Esophagus squamous epithelium (tissue), 5 donors: ENCODE measurements at places on chromosomes 11 and 22. TPM values are rescaled to one million over a fixed set of nuclear protein-coding genes. Genes with fewer than 3 reads are reported as not detected.

GRCh38 chr11:47510209-47510608 lies 42.7 kb downstream of the CELF1 start:
- DNase-seq, result no peak

GRCh38 chr11:96827164-96827563 lies 437.4 kb downstream of the JRKL start:
- DNase-seq, result no peak

CRACR2B gene
- total RNA-seq, result 4.5 TPM

DNA sequence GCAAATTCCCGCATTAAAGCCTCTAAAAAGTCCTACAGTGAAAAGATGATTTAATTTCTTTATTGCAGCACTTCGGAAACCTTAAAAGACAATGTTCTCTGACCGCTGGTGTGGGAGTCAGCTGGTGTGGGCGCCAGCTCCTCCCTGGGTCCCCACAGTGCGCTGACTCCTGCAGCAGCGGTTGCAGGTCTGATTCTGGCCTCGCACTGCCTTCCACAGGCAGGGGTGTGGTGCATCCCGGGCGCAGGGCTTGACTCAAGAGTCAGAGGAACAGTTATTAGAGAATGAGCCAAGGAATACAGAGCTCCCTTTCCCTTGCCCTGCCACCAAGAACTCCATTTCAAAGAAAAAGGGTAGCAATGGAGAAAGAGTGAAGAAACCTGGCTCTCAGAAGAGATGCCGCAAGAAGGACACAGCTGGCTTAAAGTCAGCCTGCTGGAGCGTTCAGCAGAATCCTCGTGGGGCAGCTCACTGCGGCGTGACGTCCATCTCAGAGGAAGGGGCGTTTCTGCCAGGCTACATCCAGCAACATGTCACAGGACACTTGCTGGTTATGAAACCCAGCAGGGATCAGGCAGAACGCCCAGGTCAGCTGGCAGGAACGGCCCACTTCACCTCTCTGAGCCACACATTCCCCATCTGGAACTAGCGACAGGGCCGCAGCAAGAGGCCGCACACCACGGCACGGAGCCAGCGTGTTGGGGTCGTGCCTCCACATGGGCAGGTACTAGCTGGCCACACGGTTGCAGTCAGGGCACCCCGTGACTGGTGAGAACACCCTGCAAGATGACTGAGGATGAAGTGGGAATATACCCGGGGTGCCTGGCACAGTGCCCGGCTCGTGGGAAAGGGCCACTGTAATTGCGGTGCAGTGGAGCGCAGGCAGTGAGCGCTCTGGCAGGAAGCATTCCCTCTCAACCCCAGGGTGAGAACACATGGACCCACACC lies 18.1 kb upstream of the EFCAB6 start:
- no peak for DNase-seq

- no peak for DNase-seq
These were observed 138.1 kb downstream of the SLC1A2 start for GRCh38 chr11:35281169-35281688.
